ENCODE measurements at places on chromosomes 4 and X. TPM values are rescaled to one million over a fixed set of nuclear protein-coding genes. Genes with fewer than 3 reads are reported as not detected.

- DNase-seq, result no peak
These were observed 231.1 kb upstream of the ARHGAP24 start for GRCh38 chr4:85243857-85244256.

GRCh38 chr4:15506464-15506863 lies 36.8 kb downstream of the CC2D2A start:
- DNase-seq, result no peak

DNA sequence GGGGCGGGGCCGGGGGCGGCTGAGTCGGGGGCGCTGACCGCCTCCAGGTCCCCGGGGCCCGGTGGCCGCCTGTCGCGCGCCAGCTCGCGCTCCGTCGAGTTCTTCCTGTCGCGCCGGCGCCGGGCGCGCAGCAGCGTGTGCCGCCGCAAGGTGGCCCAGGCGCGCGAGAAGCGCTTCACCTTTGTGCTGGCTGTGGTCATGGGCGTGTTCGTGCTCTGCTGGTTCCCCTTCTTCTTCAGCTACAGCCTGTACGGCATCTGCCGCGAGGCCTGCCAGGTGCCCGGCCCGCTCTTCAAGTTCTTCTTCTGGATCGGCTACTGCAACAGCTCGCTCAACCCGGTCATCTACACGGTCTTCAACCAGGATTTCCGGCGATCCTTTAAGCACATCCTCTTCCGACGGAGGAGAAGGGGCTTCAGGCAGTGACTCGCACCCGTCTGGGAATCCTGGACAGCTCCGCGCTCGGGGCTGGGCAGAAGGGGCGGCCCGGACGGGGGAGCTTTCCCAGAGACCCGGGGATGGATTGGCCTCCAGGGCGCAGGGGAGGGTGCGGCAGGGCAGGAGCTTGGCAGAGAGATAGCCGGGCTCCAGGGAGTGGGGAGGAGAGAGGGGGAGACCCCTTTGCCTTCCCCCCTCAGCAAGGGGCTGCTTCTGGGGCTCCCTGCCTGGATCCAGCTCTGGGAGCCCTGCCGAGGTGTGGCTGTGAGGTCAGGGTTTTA lies 1.5 kb downstream of the ADRA2C start:
- DNase-seq, result no peak

DNA sequence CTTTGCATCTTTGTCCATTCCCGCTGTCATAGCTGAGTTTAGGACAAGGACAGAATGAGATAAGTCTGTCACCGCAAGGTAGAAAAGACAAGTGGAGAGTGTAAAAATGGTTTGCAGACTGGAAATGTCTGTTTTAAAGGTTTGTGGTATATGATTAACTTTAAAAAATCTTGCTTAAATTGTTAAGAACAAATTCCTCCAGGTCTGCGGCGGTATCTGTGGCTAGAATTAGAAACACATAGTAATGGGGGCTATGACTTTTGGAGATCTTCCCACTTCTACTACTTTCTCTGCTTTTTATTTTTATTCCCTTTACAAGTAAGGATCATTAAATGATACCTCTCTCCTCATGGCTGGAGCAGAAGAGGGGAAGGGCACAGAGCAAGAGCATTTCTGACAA lies 92.2 kb downstream of the MID1IP1 start:
- DNase-seq, result no peak

GRCh38 chr4:95095348-95095974 lies 337.7 kb downstream of the BMPR1B start:
- no peak for DNase-seq

GRCh38 chr4:161929956-161930355 lies 233.8 kb downstream of the FSTL5 start:
- no peak for DNase-seq

DNA sequence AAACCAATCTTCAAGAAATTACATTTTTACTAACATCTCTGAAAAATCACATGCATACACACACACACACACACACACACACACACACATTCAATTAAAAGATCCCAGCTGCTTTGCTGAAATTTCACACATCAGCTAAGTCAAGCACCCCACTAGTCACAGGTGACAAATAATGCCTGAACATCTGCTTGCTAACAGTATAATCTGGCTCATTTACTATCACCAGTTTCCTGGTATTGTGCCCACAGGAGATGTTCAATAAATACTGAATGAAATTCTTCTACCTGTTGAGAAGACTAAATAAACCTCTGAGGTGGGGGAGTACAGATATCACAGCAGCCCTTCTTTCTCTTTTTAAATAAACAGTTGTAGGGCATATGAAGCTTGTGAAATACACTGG lies 994.0 kb downstream of the ARAP2 start:
- DNase-seq, result no peak

GRCh38 chrX:130084631-130085237 lies 25.6 kb downstream of the ELF4 start:
- DNase-seq, result no peak

DNA sequence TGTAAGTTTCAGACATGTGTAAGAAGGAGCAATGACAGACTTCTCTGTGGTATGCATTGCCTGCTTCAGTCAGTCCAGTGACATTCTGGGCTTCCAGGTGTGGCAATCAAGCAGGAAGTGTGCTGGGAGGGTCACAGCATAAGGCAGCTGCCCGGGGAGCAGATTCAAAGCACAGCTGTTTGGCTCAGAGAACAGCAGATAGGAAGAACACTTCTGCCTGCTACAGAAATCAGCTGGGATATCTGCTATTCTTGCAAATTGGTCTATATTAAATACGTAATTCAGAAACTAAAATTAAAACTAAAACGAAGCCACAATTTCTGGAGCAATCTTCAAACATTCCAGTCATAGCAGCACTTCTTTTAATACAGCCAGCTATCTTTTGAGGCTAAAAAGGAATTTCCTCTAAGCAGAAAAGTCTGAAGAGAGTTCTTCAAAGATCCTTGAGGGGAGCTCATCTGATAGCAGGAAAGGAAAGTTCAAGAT lies 47.5 kb upstream of the GALNT7 start:
- no peak for DNase-seq

DNA sequence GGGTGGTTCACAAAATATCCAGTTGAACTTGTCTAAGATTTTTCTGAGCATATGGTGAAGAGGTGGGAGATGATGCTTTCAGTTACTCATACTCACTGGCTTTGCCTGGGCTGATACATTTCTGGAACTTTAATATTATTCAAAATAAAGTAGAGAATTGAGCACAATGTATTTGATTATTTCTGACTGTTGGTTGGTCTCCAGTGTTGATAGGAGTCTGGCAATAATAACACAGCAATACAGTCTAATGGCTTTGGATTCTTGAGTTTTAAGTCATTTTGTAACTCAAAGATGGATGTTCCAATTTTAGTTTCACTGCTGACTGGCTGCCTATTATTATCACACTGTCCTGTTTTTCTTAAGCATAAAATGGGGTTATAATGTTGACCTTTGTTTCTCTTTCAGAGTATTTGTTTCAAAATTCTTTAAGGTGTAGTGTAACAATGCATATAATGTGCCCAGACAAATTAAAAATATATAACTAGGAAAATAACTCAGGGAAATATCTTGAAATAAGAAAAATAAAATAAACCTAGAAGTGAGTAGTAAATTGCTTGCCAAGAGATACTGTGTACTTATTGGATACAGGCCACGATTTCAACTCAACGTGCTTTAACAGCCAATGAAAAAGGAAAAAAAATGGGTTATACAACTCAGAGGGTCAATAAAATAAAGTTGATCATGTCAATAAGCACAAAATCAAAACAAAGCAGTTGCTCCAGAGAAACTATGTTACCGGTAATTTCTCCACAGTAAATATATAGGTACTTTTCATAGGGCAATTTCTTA lies 99.0 kb downstream of the ARSJ start:
- DNase-seq, result no peak

DNA sequence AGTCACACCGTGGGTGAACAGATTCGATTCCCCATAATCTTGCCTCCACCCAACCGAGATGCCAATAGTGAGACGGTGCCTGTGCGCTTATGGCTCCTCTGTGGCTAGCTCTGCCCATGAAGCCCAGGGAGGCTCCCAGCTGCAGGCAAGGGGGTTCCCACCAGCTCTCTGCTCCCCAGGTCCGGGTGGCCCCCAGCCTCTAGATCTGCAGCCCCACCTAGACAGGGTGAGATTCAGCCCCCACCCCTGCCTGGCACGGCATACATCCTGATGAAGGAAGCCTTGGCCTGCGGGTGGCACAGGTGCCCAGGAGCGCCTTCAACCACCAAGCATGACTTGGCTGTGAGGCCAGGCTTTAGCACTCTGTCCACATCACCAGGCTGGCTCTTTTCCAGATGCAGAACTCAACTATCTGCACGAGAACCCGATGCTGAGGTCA lies 40.6 kb downstream of the WDR1 start:
- no peak for DNase-seq

GRCh38 chrX:46793386-46794143 lies 34.6 kb upstream of the SLC9A7 start:
- no peak for DNase-seq

GRCh38 chr4:11005300-11005699 lies 320.7 kb upstream of the CLNK start:
- DNase-seq, result no peak

GRCh38 chrX:153499876-153500275 lies 5.1 kb downstream of the BGN start:
- no peak for DNase-seq

DNA sequence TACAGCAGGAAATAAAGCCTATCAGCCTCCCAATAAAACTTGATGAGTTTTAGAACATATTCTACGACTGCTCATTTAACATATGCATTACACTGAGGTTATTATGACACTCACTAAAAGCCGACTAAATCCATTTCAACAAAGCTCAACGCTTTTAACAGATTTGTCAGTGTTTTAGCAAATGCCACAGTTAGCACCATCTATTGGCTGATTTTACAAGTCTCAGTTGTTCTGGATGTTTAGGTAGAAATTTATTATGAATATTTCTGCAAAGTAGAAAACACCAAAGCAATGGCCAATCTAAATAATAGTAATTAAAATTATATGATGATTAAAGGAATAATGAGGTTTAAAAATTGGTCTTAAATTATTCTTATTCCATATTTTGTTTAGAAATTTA lies 993.2 kb upstream of the PCDH7 start:
- no peak for DNase-seq

Gene RNF175
- total RNA-seq, result not detected

Gene LIMCH1
- 10.5 TPM for total RNA-seq

Gene XAGE1A
- not detected for total RNA-seq

Gene SPP1
- total RNA-seq, result 0.15 TPM

Gene SPANXD
- not detected for total RNA-seq

Gene CT45A10
- not detected for total RNA-seq

Gene ADD1
- total RNA-seq, result 144 TPM

Gene SSX1
- not detected for total RNA-seq

Gene VSIG4
- 84.2 TPM for total RNA-seq

Gene ZNF630
- 2.7 TPM for total RNA-seq

Gene CSAG2
- not detected for total RNA-seq
